Small intestine (tissue), 16 donors: ENCODE measurements at places on chromosomes 2 and 18.

DNA sequence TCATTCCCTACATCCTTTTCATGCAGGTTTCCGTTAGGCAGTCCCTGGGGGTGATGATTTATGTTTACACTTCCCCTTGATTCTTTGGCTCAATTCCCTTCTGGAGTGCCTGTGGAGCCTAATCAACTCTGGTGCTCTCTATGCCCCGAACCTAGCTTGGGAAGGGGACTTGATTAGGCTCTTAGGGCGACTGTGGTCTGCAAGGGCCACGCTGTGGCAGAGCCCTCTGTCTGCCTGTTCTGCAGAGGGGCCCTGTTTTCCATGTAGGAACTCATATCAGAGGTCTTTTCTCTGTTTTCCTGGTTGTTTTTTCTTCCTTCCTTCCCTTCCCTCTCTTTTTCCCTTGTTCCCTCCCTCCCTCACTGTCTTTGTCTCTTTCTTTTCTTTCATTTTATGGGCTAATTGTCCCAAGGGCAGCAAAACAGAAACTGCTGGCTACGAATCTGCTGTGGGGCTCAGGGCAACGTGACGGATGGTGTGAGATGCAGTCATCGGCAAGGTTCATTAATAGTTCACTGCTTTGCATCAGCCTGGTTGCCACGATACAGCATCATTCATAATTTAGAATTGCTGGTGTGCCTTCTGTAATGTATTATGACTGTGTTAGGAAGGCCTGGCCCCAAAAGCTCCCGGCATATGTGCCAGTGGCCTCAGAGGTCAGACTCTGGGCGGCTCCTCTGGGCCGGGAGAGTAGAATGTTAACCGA is 134.5 kb downstream of the NAPG start:
- no peak for DNase-seq
- peak overlapping the region; percentile 5 for H3K27ac ChIP-seq
- H3K27me3 ChIP-seq, result no peaks in the 10 kb centered on the region
- H3K4me1 ChIP-seq, result no peaks in the 10 kb centered on the region

DNA sequence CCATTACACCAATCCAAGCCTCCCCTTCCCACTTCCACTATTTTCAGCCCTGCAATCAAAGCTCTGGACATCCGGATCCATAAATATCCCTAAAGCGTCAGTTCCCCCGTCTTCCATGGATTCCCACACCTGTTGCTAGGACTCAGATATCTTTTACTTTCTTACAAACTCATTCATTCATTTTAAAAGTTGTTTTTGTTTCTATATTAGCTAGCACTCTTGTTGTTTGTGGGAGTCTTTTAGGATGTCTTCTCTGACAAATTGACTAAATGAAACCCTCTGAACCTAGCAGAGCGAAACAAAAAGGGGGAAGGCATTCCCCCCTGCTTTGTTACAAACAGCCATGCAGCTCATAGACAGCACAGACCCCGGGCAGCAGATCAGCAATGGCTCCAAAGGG is 9.0 kb upstream of the NBAS start:
- no peaks in the 10 kb centered on the region for H3K4me1 ChIP-seq
- DNase-seq, result no peak
- H3K27me3 ChIP-seq, result no peaks in the 10 kb centered on the region

- H3K27me3 ChIP-seq, result no peaks in the 10 kb centered on the region
- no peak overlapping the region for H3K4me3 ChIP-seq
- H3K4me1 ChIP-seq, result peaks cover 37% of the 10 kb centered on the region
- peak; percentile 94 for DNase-seq
Observed at GRCh38 chr18:74508821-74509225, 12.7 kb downstream of the CNDP2 start.

DNA sequence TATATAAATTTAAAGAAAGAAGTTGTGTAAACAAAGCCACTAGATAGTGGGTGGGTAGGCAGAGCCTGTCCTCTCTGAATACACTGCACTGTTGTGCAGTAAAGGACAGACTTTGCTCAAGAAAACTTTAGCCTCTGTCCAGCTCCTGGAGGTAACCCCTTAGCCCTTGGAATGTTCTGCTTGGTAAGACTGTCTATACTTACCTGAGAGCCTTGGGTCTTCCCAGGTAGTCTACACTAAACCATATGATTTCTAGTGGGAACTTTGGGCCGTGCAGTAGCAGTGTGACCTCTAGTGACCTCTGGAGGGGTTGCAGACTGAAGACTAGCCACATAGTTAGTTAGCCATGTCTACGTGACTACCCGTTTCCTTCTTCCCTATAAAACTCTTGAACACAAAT is 678.3 kb upstream of the NRXN1 start:
- no peak overlapping the region for H3K27ac ChIP-seq
- no peak for DNase-seq
- no peaks in the 10 kb centered on the region for H3K4me1 ChIP-seq
- H3K4me3 ChIP-seq, result no peak overlapping the region
- no peaks in the 10 kb centered on the region for H3K27me3 ChIP-seq
- H3K36me3 ChIP-seq, result no peaks in the 10 kb centered on the region

DNA sequence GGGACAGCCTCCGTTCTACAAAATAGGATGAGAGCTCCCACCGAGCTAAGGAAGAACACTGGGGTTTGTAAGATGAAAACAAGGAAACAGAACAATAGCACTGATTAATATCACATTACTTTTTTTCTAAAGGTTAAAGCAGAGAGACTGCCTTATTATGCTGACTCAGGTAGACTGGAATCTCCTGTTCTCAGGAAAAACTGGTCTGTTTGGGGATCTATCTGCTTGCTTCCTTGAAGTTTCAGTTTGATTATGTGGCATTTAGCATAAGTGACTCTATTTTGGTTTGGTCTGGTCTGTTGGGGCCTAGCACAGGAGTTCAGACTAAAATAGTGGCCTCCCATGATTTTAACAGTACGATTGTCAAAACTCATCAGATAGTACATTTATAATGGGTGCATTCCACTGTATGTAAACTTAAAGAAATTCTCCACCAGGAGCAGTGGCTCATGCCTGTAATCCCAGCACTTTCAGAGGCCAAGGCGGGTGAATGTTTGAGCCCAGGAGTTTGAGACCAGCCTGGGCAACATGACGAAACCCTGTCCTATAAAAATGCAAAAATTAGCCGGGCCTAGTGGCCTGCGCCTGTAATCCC is 64.1 kb upstream of the NDUFV2 start:
- H3K27me3 ChIP-seq, result no peaks in the 10 kb centered on the region
- no peak for DNase-seq
- no peak overlapping the region for H3K27ac ChIP-seq
- no peak overlapping the region for H3K4me3 ChIP-seq
- H3K36me3 ChIP-seq, result no peaks in the 10 kb centered on the region

- H3K27ac ChIP-seq, result no peak overlapping the region
- no peak overlapping the region for H3K4me3 ChIP-seq
- peaks cover 2% of the 10 kb centered on the region for H3K36me3 ChIP-seq
Observed at GRCh38 chr18:41965634-41966255, 10.7 kb downstream of the PIK3C3 start.

DNA sequence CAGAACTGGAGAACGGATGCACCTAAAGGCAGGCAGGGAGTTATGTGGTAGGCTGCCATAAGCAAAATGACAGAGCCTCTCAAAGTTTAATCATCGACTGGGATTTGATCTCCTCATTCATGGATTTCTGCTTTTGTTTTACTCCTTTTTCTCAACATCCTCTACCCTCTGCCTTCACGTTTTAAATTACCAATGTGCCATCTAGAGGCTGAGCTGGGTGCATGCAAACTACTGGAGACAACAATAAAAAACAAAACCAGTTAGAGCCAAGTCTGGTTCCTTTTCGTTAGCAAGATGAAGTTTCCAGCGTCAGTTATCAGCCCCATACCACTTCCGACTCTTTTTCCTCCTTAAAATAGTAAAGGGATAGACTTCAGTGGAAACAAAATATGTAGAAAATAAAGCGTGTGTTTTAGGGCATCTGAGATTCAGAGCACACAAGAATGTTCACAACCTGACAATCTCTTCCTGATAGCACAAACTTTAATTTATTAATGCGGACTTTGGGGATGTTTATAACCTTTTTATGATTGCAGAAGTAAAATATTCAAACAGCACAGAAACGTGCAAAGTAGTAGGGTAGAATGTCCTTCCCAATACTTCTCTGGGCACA is 117.0 kb downstream of the LAMA1 start:
- no peaks in the 10 kb centered on the region for H3K4me1 ChIP-seq
- no peaks in the 10 kb centered on the region for H3K27me3 ChIP-seq
- no peaks in the 10 kb centered on the region for H3K36me3 ChIP-seq
- H3K27ac ChIP-seq, result no peak overlapping the region

- peaks cover 3% of the 10 kb centered on the region for H3K4me1 ChIP-seq
- no peak for DNase-seq
- H3K36me3 ChIP-seq, result no peaks in the 10 kb centered on the region
- no peak overlapping the region for H3K4me3 ChIP-seq
- no peak overlapping the region for H3K27ac ChIP-seq
Observed at GRCh38 chr18:44737623-44738022, 56.9 kb downstream of the SETBP1 start.
